ENCODE measurements at places on chromosomes 2 and 18.

GRCh38 chr2:47676261-47676926, 106.6 kb upstream of the MSH6 start:
- no peak for DNase-seq

GRCh38 chr2:133642791-133643191, 74.5 kb upstream of the NCKAP5 start:
- DNase-seq, result no peak

DNA sequence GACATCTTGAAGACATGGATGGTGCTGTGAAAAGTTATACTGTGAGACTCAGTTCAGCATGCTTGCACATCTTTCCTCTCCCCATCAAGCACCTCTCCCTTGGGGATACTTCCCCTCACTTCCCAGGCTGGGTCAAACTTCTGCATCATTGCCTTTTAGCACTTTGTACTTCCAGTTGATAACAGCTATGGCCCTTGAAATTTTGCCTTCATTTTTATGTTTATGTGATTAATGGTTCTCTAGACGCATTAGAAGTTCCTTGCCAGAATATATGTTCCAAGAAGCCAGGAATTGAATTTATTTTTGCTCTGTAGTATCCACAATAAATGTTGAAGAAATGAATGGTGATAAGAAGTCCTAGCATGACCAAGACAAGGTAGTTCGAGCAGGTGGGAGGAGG, 120.9 kb upstream of the ST6GAL2 start:
- no peak for DNase-seq

DNA sequence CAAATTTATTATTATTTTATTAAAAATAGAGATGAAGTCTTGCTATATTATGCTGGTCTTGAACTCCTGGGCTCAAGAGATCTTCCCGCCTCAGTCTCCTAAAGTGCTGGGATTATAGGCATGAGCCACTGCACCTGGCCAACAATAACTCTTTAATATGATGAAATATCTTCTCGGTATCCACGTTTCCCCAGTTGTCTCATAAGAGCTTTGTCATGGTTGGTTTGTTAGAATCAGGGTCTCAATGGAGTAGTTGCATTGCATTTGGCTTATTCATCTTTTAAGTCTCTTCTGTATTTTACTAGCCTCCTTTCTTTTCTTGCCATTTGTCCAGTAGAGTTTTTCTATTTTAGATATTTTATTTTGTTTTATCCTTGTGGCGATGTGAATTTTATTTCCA, 32.7 kb upstream of the DLX2 start:
- no peak for DNase-seq

GRCh38 chr2:238720232-238720672, 127.6 kb upstream of the TWIST2 start:
- DNase-seq, result peak; percentile 32

DNA sequence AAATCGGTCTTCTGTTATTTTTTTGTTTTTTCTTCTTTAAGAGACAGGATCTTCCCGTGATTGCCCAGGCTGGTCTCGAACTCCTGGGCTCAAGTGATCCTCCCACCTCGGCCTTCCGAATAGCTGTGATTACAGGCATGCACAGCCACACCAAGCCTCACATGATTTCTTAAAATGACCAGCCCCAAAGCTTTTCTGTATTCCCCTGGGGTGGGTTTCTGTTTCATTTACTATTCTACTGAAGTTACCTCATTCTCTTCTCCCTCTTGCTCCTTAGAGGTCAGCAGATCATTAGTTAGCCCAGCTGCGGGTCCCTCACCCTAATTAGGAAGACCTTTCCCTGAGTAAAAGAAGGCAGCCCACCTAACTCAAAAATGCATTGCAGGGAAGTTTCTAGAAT, 27.6 kb downstream of the SLC1A4 start:
- DNase-seq, result no peak

All from T-helper 1 cell (primary cell).